Hepatocyte (in vitro differentiated cells): ENCODE measurements at places on chromosomes 5 and 9. TPM values are rescaled to one million over a fixed set of nuclear protein-coding genes. Genes with fewer than 3 reads are reported as not detected.

- H3K27me3 ChIP-seq, result peaks cover 3% of the 10 kb centered on the region
- DNase-seq, result peak; percentile 84
- H3K27ac ChIP-seq, result no peak overlapping the region
- no peaks in the 10 kb centered on the region for H3K4me1 ChIP-seq
- H3K36me3 ChIP-seq, result no peaks in the 10 kb centered on the region
These were observed 60.4 kb upstream of the CAST start for GRCh38 chr5:96601715-96602244.

- H3K4me1 ChIP-seq, result no peaks in the 10 kb centered on the region
- no peak for DNase-seq
- H3K27me3 ChIP-seq, result no peaks in the 10 kb centered on the region
- no peak overlapping the region for H3K4me3 ChIP-seq
These were observed 2.3 kb downstream of the GPR21 start for GRCh38 chr9:123035791-123036190.

- peaks cover 43% of the 10 kb centered on the region for H3K4me1 ChIP-seq
- no peaks in the 10 kb centered on the region for H3K27me3 ChIP-seq
- no peaks in the 10 kb centered on the region for H3K36me3 ChIP-seq
- H3K4me3 ChIP-seq, result no peak overlapping the region
- peak; percentile 67 for DNase-seq
These were observed 21.3 kb downstream of the WNK2 start for GRCh38 chr9:93205045-93205768.

The UBLCP1 gene
- polyA plus RNA-seq, result 19.3 and 24.4 TPM in 2 replicates
